Left forelimb (tissue), 1 donor: ENCODE measurements at places on chromosomes 7 and 10.

DNA sequence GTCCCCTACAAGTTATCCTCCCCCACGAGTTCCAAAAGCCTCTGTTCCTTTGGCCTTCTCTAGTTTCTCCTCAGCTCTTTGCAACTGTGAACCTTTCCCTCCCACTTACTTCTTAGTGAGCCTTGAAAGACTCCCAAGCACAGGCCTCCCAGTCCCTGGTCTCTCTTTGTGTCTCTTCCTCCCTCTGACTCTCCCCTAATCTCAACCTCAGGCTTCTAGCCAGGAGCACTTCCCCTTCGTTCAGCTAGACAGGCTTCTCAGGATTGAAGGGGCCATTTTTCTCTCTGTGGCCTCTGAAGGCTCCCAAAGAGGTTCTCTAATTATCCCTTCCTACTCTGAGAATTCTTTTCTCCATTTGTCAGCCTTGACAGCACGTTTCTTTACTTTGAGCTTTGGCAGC is 50.2 kb upstream of the PHYHIPL start:
- DNase-seq: no peak

GRCh38 chr10:131948501-131948900 is 33.2 kb downstream of the BNIP3 start:
- no peak for DNase-seq

GRCh38 chr10:124579011-124579399 is 117.4 kb downstream of the LHPP start:
- no peak for DNase-seq

GRCh38 chr10:47361293-47361692 is 13.1 kb downstream of the RBP3 start:
- peak; percentile 63 for DNase-seq

- no peak for DNase-seq
Measured at GRCh38 chr10:49744091-49744685, 17.9 kb downstream of the OGDHL start.

GRCh38 chr7:120951826-120952225 is 1.2 kb downstream of the ING3 start:
- no peak for DNase-seq

- DNase-seq: no peak
Measured at GRCh38 chr7:104584620-104585019, 256.2 kb downstream of the LHFPL3 start.

DNA sequence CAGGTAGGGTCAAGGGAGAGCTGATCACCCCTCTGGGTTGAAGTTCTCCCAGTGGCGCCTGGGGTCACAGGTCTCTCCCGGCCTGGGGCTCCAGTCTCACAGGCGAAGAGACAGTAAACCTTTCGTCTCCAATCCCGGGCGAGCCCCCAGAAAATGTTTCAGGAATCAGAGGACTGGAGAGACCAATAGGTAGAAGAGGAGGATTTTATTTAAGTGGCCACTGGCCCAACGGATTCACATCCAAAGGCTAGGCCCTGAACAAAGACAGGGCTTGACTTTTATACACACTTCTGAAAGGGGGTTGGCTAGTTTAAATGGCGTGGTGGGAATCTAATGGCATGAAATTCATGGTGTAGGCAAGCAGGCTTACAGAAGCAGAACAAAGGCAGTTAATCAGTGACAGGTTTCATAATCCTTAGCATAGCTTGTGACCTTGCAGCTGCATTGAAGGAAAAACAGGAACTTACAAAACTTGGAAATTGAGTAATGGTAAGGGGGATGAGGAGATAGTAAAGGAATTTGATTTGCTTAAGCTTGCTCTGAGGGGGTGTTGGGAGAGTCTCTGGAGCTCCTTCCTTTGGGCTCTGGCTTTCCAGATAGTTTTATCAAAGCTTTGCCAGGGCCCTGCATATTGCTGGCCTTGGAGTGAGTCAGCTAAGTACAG is 105.5 kb downstream of the TRIM24 start:
- DNase-seq: no peak

DNA sequence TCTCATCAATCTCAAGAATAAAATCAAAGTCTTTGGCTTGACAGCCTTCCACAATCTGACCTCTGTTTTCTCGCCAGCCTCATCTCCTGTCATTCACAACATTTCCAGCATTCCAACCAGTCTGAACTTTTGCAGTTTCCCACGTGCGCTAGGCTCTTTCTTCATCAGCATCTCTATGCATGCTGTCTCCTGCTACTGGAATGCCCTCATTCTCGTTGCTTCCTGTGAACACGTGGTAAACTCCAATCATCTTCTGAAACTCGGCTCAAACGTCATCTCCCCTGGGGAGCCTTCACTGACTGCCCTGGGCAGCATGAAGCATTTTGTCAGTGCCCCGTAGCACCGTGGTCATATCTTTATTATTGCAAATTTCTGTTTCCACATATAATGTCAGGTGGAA is 12.2 kb upstream of the RSBN1L start:
- DNase-seq: no peak

DNA sequence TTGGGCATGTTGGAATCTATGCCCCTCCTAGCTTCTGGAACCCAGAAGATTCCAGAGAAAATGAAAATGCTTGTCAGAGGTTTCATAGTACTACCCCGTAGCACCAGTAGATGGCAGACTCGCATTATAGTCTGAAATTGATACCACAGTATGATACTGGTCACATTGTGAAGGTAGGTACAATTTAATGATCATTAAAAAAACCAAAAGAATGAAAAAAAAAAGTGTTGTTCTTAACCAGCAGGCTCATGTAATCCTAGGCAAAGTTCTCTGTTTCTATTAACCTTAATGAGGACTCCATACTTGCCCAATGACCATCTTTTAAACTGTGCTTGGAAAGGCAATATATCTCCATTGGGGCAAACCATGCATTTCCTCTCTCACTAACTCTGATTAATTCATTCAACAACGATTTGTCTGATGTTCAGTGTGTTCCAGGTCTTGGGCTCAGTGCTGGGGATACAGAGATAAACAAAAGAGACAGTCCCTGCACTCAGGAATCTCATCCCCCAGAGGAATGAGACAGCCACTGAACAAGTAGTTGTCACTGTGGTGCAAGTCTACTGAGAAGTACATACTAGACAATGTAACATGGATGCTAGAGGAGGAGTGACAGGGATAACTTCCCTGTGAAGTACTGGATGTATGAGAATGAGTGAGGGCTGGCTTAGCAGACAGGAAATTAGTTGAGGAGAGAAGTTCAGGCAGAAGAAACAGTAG is 223.5 kb upstream of the PHYHIPL start:
- peak; percentile 70 for DNase-seq

- no peak for DNase-seq
Measured at GRCh38 chr10:128579280-128579865, 453.1 kb upstream of the MKI67 start.

- no peak for DNase-seq
Measured at GRCh38 chr7:129334473-129334872, 99.8 kb upstream of the STRIP2 start.

GRCh38 chr7:158587162-158588084 is at the start of gene PTPRN2:
Gene PTPRN2, minus strand, starts transcription at chr7:158587823.
- DNase-seq: peak; percentile 84

DNA sequence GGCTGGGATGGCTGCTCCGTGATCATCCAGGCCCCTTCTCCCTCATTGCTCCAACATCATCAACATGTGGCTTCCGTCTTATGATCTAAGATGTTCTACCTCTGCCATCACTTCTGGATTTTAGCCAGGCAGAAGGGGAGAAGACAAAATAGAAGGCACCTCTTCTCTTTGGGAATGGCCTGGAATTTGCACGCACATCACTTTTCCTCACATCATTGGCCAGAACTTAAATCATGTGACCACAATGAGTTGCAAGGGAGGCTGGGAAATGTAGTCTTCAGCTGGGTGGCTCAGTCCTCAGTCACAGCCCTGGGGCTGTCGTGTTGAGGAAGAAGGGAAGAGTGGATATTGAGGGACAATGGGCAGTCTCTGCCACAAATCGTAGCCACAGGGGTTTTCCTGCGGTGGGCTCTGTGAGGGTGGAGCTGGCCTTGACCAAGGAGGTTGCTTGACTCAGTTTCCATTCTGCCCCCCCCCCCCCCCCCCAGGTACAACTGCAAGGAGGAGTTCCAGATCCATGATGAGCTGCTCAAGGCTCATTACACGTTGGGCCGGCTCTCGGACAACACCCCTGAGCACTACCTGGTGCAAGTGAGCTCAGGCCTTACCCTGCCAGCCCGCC is 50.3 kb downstream of the PALD1 start:
- DNase-seq: no peak

DNA sequence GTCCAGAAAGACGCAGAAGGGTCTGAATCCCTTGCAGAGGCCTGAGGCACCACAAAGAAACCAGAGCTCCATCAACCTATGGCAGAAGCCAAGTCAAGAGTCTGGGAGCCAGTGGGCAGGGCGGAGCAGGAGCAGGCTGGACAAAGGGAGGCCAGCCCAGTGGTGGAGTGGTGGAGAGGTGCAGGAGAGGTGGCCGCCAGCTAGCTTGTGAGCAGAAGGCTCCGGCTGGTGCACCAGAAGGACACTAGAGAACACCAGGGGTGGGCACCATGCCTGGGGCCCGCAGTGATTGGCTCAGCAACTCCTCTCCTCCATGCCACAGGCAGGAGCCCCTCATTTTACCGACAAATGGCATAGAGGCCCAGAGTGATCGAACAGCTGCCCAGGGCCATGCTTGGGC is 186.6 kb downstream of the GRID1 start:
- no peak for DNase-seq

- no peak for DNase-seq
Measured at GRCh38 chr7:90945104-90945787, 319.0 kb upstream of the FZD1 start.

DNA sequence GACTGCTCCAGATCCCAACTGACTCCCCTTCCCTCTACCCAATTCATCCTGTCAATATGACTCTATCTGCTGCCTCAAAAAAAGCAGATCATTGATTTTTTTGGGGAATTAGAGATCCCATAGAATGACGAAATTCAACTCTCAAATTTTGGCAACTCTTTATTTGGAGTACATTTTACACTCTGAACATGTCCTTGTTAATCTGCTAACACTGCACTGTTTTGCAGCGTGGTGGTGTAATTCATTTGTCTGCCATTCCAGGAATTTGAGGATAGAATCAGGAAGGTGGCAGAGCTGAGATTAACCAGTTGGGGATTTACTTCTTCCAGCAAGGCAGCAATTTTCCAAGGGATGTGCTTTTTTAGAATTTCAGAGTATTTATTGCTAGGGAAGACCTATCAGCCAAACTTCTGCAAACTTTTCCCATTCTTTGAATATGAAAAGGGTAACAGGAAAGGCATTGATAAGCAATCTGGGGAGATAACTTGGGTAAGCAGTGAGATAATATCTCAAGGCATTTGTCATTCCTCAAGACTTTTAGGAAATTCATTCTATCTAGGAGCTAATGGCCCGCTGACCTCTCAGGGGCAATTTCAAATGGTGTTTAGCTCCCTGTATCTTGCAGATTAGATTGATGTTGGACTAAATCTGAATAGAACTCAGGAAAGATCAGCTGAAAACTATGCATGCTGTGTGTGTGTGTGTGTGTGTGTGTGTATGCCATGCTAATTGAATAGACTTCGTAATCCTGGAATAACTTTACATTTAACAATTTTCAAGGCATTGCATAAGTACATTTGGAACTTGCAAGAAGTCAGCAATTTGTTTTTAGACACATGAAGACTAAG is 9.7 kb downstream of the BAMBI start:
- DNase-seq: no peak

DNA sequence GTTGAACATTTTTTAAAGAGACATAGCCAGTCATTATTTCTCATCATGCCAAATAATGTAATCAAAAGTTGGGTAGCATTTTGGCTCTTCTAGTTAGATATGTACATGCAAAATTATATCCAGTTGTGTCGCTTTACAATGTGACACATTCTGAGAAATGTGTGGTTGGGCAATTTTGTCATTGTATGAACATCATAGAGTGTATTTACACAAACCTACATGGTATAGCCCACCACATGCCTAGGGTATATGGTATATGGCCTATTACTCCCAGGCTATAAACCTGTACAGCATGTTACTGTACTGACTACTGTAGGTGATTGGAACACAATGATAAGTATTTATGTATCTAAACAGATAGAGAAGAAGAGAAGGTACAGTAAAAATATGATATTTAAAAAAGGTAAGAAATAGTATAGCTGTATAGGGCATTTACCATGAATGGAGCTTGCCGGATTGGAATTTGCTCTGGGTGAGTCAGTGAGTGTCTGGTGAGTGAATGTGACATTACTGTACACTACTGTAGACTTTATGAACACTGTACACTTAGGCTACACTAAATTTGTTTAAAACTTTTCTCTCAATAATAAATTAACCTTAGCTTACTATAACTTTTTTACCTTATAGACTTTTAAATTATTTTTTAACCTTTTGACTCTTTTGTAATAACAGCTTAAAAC is 16.5 kb downstream of the ZNF365 start:
- DNase-seq: no peak

GRCh38 chr10:68052463-68052862 is 22.6 kb downstream of the HERC4 start:
- no peak for DNase-seq

DNA sequence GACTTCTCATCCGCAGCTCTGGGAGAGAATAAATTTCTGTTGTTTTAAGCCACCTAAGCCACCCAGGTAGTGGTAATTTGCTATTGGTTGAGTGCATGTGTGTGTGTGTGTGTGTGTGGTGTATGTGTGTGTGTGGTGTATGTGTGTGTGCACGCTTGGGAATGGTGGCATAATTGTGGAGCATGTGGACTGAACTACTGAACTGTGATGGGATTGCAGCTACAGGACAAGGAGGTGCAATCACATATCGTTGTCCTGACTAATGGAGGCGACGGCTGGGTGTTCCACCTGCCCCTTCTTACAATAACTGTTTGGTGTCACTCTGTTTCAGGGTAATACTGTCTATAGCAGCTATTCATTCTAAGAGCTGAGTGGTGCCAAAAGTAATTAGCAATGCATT is 448.7 kb upstream of the PFKP start:
- DNase-seq: no peak

GRCh38 chr7:106382129-106382528 is 97.3 kb upstream of the NAMPT start:
- DNase-seq: no peak

- no peak for DNase-seq
Measured at GRCh38 chr10:34522546-34522945, 292.6 kb downstream of the PARD3 start.

DNA sequence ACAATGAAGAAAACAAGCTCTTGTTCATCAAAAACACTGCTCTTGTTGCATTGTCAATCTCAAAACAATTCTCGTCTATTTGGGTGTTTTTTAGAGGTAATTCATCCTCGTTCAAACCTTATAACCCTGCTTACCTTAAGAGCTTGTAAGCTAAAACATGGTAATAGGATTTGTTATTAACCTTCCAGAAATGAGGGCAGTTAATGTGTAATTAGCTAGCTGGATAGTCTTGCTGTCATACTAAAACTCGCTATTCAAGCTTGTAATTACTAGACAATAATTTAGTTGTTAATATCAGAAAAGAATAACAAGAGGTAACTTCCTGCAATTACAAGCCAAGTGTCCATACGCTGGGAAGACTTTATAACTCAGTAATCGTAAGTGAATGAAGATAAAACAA is 101.6 kb downstream of the UBE2H start:
- DNase-seq: no peak

DNA sequence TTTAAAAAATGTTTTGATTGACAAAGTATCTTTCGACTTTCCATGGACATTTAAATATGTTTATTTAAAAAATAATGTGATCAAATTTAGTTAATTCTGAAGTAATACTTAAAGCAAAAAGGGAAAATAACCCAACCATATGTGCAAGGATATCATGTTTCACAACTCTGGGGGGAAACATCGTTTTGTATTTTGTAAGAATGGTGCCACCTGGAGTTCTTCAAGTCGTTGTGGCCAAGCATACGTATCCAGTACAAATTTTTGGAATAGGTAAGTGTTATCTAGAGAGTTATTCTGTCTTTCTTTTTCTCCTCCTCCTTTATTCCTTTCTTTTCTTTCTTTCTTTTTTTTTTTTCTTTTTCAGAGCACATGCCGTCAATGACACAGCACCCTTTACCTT is 176.2 kb upstream of the CSTF2T start:
- DNase-seq: no peak
